ENCODE measurements at places on chromosomes 1 and 21.

- DNase-seq = no peak
These were observed 24.0 kb downstream of the PLA2G5 start for GRCh38 chr1:20093940-20094391.

- no peak for DNase-seq
These were observed 2.1 kb downstream of the EVA1B start for GRCh38 chr1:36321119-36321951.

GRCh38 chr1:237891979-237892378 is 1.3 kb upstream of the ZP4 start:
- DNase-seq = no peak

DNA sequence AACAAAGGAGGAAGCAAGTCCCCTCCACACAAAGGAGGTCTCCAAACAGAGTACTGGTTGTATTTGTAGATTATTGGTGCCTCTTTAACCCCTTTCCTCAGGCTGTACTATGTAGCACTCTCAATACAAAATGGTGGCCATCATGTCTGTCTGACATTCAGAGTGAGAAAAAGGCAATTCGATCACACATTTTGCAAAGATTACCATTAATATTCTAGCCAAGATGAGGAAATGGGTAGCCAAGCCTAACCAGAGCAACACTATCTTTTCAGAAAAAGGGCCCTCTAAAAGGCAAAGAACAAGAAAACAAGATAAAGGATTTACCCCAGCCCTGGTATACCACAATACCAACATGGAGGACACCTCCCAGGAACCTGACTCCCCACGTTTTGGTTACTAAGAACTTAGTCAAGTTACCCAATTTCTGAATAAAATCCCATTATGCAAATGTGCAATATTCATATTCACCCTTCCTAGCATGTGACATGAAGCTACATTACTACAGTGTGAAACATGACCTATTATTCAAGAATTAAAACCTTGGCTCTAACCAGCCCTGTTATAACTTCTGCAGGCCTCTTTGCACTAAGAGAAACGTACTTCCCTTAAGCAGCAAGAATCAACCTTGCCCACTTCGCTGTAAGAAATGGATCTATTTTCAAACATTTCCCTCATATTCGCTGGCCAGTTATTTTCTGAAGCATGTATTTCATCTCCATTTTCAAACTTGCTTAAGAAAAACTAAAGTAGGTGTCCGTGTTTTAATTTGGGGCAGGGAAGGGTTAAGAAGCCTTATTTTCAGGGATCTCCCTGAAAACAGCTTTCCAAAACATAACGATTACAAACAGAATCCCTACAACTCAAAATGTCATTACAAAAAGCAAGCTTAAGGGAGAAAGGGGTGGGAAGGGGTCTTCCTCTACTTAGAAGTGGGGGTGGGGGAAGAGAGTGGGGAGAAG is 2.1 kb downstream of the KDM5B start:
- peak; percentile 39 for DNase-seq

- DNase-seq = peak; percentile 84
These were observed at the start of gene PRDM15 for GRCh38 chr21:41879190-41879998. PRDM15 (minus strand) TSS chr21:41879344; CDS start chr21:41860363, 18,981 bp downstream.

DNA sequence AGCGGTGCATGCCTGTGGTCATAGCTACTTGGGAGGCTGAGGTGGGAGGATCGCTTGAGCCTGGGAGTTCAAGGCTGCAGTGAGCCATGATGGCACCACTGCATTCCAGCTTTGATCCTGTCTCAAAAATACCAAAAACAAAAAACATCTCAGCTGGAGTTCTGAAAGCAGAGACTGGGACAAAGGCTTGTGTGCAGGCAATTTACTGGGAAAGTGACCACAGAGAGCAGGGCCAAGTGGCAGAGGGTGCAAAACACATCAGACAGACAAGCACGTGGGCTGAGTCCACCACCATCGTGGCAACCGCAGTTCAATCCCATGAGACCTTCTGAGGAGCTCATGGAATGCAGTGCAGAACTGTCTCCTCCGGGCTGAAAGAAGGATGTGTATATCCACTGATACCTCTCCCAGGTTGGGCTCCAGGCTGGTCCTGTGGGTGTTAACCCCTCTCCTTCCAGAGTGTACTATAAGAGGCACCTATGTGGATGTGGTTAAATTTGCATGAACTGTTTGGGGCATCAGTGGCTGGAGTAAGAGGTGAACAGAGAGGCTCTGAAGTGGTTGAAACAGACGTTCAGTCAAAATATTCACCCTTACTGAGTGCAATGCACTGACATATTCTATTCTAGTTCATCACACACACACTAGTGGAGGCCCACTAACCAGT is 10.8 kb downstream of the PIGP start:
- no peak for DNase-seq

DNA sequence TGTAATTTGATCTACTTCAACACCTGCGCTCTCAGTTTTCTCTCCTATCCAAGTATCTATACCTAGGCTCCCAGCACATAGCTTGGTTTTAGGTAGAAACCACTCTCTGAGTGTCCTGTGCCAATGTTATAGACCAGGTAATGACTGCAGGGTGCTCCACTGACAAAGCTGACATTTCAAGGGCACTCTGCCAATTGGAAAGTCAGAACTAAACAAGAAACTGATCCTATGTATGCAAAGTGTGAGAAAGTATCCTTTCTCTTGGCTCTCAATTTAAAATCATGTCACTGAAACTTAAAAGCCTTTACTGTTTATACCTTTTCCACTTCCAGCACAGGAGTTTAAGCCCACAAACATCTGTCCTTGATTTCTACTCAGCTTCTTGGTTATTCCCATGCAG is 45.0 kb upstream of the AIM2 start:
- DNase-seq = no peak

- DNase-seq = no peak
These were observed 63.1 kb upstream of the DPT start for GRCh38 chr1:168792142-168792541.

DNA sequence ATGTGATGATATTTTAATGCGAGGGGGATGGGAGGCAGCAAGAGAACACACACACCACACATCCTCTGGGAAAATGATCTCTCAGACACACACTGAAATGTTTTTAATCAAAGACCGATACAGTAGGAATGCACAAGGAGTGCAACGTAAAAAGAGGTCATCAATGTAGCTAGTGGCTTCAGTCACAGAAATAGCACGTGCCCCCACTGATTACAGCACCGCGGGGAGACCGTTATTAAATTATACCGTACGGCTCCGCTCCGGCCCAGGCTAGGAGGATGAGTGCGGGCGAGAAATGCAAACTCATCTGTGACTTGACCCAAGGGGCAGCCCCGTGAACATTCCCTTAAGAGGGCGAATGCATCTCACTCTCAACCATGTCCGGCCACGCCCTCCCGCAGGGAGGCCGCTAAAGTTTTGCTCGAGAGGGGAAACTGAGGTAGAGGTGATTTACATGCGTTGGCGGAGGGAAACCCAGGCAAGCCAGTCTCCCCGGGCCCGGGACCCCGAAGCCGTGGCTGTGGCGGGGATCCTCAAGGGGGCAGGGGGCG is 552 bp downstream of the UBR4 start:
- DNase-seq = peak; percentile 76

DNA sequence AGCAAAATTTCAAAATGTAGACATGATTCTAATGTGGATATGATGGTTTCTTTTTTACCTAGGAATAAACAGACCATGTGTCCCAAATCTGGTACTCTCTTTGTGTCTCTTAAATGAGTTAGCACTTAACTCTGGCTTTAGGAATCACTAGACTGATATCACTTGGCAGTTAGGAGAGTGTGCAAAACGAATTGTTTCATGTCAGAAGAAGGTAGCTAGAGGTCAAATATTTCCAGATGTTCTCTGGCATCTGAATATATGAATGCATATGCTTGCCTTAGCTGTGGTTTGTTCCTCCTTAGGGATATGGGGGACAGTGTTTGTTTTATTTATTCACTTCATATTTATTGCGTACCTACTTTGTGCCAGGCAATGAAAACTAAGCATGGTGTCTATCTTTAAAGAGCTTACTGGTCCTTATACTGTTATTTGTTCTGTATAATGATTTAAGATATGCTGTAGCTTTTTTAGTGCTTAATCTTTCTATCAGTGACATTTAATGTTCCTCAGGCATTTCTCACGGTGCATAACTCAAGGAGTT is 65.2 kb downstream of the LRRC8C start:
- no peak for DNase-seq
